ENCODE measurements at places on chromosomes 4 and X. TPM values are rescaled to one million over a fixed set of nuclear protein-coding genes. Genes with fewer than 3 reads are reported as not detected.

DNA sequence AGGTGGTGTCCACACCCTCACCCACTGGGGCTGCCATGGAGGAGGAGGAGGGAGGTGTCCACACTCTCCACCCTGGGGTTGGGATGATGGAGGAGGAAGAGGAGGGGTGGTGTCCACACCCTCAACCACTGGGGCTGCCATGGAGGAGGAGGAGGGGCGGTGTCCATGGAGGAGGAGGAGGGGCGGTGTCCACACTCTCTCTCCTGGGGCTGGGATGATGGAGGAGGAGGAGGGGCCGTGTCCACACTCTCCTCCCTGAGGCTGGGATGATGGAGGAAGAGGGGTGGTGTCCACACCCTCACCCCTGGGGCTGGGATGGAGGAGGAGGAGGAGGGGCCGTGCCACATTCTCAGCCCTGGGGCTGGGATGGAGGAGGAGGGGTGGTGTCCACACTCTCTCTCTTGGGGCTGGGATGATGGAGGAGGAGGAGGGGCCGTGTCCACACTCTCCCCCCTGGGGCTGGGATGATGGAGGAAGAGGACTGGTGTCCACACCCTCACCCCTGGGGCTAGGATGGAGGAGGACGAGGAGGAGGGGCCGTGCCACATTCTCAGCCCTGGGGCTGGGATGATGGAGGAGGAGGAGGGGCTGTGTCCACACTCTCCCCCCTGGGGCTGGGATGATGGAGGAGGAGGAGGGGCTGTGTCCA lies 231.7 kb downstream of the CRLF2 start:
- no peaks in the 10 kb centered on the region for H3K4me1 ChIP-seq
- no peak overlapping the region for H3K4me3 ChIP-seq
- H3K36me3 ChIP-seq = no peaks in the 10 kb centered on the region

- H3K4me1 ChIP-seq = no peaks in the 10 kb centered on the region
- H3K36me3 ChIP-seq = no peaks in the 10 kb centered on the region
- no peaks in the 10 kb centered on the region for H3K27me3 ChIP-seq
- no peak for DNase-seq
These were observed 396.3 kb upstream of the FSTL5 start for GRCh38 chr4:162560073-162560472.

- no peaks in the 10 kb centered on the region for H3K36me3 ChIP-seq
- H3K4me3 ChIP-seq = no peak overlapping the region
- H3K27me3 ChIP-seq = no peaks in the 10 kb centered on the region
- no peaks in the 10 kb centered on the region for H3K4me1 ChIP-seq
- no peak overlapping the region for H3K27ac ChIP-seq
- no peak for DNase-seq
These were observed 65.5 kb downstream of the CRMP1 start for GRCh38 chr4:5827108-5828004.

- no peak overlapping the region for H3K4me3 ChIP-seq
- no peaks in the 10 kb centered on the region for H3K27me3 ChIP-seq
- H3K27ac ChIP-seq = no peak overlapping the region
These were observed 21.1 kb downstream of the RASSF6 start for GRCh38 chr4:73599182-73599581.

SMR3B gene
- total RNA-seq = not detected

Measured in uterus (tissue), 4 donors.